ENCODE measurements at places on chromosomes 3 and 15.
A peak's percentile ranks its signal among the peaks of the same experiment; 100 is the strongest.

GRCh38 chr3:56219894-56220805 is 248.1 kb downstream of the ERC2 start:
- no peak for DNase-seq

DNA sequence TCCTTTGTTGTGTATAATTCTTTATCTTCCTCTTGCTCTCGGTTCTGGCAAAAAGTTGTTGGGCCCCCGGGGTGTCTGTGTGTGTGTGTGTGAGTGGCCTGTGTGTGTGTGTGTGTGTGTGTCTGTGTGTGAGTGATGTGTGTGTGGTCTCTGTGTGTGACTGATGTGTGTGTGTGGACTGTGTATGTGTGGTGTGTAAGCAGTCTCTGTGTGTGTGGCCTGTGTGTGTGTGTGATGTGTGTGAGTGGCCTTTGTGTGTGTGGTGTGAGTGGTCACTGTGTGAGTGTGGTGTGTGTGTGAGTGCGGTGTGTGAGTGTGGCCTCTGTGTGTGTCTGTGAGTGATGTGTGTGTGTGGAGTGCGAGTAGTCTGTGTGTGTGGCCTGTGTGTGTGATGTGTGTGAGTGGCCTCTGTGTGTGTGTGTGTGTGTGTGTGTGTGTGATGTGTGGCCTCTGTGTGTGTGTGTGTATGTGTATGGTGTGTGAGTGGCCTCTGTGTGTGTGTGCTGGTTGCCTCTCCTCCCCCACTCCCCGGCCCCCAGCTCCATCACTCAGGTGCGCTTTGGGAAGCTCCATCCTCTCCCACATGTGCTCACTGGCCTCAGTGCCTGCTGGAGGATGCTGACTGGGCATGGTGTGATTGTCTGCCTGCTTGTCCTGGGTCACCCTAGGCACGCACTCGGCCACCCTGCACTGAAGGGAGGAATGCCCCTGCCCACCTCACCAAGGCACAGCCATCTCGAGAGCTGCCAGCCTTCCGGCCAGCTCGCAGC is 8.8 kb downstream of the LINGO1 start:
- no peak for DNase-seq

DNA sequence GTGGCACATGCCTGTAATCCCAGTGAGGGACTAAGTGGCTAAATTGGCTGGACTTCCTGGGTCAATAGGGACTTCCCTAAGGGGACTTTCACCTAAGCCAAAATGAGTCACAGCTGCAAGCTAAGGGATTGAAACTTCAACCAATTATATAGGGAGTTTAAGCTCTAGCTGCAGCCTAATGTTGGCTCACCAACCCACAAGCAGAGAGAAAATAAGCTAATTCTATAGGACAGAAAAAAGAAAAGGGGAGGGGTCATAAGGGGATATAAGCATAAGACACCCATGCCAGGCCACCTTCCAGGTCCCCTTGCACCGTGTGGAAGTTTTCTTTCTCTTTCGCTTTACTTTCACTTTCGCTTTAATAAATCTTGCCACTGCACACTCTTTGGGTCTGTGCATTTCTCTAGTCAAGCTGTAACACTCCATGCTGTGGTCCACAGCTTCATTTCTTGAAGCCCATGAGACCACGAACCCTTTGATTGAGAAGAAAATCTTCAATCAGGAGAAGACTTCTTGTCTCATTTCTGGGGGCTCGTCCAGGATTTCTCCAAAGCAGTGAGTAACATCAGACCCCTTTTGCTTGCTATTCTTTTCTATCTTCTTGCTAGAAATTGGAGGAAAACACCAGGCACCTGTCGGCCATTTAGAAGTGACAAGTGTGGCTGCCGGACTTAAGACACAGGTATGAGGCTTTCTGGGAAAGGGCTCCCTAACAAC is 192.3 kb downstream of the IGSF11 start:
- no peak for DNase-seq

- no peak for DNase-seq
These were observed 264.7 kb downstream of the ZBBX start for GRCh38 chr3:167115331-167115934.

DNA sequence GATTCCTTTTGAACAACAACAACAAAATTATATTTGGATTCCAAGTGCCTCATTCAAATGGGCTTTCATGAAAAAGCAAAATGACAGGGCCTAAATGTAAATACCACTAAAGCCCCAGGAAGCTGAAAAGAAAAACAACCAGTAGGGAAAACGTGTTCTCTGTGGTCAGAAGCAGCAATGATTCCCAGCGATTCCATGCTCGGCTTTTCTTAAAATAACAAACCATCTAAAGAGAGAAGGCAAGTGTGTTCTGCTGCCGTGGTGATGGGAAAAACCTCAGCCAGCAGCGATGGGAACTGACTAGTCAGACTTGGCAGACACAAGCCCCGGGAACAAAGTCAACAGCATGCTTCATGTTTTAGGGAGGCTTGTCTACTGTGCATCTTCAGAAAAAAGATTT is 153.6 kb downstream of the TNIK start:
- peak; percentile 81 for DNase-seq

DNA sequence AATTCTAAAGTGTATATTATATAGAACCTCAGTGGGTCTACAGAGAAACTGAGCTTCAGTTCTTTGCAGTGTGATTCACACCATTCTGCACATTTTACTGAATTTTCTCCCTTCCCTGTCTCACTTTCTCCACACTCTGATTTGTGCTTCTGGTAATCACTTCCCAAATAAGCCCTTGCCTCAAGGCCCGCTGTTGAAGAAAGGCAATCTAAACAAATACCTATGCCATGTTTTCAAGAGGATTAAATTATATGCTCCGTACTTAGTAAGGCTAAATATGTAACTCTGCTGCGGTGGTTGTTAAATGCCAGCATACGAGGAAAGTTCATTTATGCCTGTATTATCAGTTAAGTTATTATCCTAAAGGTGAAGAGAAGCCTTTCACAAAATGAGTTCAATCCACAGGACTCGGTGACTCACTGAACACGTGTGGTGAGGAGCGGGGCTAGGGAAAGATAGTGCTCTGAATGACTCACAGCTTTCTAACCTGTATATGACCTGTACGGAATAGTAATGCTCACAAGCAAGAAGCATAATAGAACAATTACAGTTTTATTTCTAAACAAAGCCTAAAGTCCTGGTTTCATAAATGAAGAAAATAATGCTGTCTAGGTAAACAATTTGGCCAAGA is 25.1 kb downstream of the CNTN6 start:
- DNase-seq, result no peak

- no peak for DNase-seq
These were observed 187.2 kb downstream of the CADPS start for GRCh38 chr3:62688050-62688449.

- DNase-seq, result no peak
These were observed 102.7 kb downstream of the TBC1D5 start for GRCh38 chr3:17639765-17640164.

- DNase-seq, result no peak
These were observed 13.1 kb upstream of the UBP1 start for GRCh38 chr3:33453331-33453761.

DNA sequence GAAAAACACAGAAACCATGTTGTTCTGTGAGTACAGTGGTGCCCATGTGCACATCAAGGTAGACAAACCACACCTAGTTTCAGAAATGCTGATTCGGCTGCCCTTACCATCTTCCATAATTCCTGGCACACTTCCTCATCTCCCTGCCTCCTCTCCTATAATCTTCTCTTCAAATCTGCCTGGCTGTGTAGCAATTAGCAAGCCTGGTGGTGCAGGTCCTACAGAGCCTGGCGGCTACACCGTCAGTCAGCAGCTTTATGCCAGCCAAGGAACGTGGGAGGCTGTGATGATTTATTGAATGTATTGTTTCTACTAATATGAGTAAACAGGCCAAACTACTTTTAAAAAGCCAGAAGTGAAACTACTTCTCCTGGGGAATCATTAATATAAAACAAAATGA is 106.8 kb downstream of the SEMA6D start:
- no peak for DNase-seq

DNA sequence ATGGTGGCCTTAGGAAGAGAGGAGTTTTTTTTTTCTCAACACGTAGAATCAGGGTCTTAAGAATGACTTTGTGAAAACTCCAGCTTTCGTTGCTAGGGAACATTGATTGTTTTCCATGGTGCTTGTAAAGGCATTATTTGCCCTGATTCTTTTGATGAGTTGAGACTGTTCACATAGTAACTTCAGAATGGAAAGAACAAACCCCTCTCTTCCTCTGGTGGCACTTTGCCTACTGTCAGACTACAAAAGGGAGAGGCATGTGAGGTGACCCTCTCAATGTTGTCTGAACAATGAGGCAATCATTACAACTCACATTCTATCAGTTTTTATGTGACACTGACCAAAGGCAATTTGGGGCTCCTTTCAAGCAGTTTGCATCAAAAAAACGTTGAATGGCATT is 477.8 kb downstream of the FGF12 start:
- no peak for DNase-seq

GRCh38 chr15:74365598-74366445 is 1.6 kb downstream of the CYP11A1 start:
- no peak for DNase-seq

DNA sequence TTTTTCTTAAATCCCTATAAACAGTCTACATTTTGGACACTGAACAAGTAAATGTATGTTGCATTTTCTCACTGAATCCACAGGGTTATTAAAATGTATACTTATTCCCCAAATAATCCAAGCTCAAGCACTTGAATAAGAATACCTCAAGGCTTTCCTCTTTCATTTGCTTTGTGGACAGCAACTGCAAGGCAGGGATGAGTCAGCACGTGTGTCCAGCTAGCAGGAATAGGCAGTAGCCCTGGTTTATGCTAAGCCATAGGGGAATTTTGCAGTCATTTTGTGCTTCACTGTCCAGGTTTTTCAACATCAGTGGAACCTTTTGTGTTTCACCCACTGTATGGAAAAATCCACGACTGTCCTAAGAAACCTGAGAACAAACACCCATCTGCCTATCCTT is 96.7 kb upstream of the KCNMB2 start:
- no peak for DNase-seq

- DNase-seq, result no peak
These were observed 41.7 kb upstream of the SEC22A start for GRCh38 chr3:123159926-123160635.

GRCh38 chr15:57861034-57861638 is 154.6 kb downstream of the POLR2M start:
- peak; percentile 73 for DNase-seq

- no peak for DNase-seq
These were observed 359.3 kb downstream of the GABRG3 start for GRCh38 chr15:27330326-27330725.

- DNase-seq, result no peak
These were observed 89.8 kb upstream of the RARB start for GRCh38 chr3:25338158-25338725.

GRCh38 chr3:110526777-110527727 is 544.6 kb upstream of the NECTIN3 start:
- no peak for DNase-seq

DNA sequence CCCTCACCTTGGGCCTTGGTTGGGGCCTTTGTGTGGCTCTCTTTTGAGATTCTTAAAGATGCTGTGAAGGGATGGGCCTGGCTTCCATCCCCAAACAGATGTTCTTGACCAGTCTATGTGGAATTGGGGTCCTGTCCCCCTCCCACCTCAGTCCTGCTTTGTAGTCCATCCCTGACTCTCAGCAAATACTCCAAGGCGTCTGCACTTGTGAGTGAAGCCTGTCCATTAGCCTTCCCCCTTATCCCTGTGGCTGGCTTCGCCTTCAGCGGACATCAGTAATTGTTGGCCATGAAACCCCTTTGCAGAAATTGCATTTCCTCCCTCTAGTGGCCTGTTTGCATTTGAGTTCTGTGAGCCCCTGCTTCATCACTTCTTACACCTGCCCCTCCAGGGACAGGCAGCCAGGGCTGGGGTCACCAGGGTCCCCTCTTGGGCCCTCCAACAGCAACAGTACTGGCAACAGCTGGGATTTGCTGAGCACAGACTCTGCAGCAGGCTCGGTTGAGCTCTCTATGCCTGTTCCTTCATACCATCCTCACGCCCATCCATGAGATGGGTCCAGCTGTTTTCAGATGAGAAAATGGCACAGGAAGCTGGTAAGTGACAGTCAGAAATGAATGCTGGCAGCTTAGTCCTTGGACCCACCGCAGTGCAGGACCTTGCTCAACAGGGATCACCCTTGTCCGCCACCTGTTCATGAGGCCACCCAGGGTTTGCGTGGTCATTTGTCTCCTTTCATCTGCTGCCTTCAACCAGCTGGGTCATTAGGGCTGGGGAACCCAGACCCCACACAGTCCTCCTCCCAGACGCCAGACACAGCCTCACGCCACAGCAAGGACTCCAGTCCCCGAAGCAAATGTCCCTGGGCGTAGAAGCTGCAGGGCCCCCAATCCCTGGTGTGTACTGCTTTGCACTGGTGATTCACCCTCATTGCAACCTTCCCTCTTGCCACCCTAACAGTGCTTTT is 8.9 kb upstream of the LRRK1 start:
- no peak for DNase-seq

- peak; percentile 44 for DNase-seq
These were observed 1.1 kb upstream of the LPP start for GRCh38 chr3:188152660-188153436.

DNA sequence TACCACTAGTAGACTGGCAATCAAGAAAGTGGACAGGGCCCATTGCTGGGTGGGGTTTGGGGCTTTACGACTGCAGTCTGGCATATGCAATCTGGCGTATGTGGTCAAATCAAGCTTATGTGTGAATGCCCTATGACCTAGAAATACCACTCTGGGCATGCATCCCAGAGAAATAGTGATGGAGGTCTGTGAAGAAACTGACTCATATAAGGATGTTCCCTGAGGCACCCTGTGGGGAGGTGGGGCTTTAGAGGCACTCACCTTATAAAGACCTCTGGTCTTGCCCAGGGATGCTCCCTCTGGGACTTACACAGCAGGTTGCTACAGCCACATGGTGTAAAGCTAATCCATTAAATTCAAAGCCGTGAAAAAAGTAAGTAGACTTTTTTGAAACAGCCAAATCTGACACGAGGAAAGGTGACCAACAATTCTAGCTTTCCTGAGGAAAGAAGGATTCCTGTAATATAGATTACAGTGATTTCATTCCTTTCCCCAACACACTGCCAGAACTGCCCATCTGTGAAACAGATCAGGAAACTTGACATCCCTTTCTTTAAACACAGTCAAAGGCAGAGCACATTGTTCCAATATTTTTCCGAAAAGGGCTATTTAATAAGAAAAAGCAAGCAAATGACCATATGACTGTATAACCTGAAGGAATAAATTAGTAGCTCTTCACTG is 13.6 kb downstream of the RARRES1 start:
- DNase-seq, result peak; percentile 46

DNA sequence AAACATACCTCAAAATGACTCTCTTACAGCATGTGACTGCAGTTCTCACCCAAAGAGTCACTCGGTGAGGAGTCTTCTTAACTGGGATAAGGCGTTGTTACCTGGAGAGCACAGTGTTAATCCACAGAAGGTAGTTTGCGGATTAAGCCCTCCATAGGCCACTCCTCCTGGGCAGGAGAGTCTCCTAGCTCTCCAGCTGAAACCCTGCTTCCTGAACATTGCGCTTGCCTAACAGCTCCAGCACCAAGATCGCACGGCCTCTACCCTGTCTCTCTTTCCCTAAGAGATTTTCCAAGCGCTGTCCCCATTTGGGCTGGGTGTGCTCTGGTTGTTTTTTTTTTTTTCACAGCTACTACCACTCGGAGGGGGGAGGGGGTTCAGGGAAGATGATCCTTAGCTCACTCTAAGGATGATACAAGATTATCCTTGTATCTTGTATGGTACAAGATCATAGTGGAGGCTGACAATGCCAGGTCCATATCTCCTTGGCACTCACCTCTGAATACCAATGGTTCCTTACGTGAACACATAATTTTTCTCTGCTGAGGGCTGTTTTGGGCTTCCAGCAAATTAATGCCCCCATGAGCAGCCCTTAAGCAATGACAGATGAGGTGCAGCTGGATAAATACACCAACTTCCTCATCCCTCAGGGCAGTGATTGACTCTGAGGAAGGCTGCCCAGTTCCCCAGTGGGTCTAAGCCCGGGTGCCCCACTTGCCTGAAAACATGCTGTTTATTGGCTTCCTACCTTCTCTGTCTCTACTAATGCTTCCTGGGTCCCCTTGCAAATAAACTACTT is 185.2 kb upstream of the TSC22D2 start:
- no peak for DNase-seq

All from cerebellar cortex (tissue), 1 donor.